Stimulated activated naive CD4-positive, alpha-beta T cell (primary cell): ENCODE measurements at places on chromosomes 12 and 14.

DNA sequence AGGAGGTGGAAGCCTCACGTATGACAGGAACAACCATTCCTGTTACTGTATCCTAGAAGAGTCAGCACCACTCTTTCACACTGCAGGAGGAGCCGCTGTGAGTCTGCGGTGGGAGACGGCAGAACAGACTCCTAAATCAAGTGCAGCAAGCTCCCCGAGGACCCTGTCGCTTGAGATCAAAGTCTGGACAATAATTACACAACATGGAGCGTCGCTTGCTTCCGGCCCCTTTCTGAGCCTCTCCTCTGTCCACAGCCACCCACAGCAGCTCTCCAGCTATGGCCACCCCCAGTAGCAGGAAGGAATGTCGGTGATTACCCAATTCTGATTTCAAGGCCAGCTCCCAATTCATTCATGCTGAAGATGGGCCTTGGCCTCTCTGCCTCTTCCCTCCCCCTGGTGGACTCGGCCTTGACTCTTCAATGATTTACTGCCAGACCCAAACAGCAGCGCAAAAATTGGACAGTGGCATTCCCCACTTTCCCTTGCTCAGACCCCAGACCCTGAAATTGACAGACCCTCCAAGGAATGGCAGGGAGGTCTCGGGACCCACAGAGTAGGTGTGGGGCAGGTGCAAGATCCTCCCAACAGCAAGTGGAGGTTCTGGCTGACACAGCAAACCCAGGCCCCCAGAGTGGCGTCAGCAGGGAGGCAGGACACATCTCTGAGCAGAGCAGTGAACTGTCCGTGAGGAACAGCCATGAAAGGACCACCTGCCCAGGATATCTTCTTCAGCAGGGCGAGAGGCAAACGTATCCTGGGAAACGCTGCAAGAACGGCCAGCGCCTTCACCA, 272.7 kb upstream of the DIO3 start:
- no peak for DNase-seq

GRCh38 chr14:64717870-64718269, 13.6 kb downstream of the PLEKHG3 start:
- DNase-seq = no peak

DNA sequence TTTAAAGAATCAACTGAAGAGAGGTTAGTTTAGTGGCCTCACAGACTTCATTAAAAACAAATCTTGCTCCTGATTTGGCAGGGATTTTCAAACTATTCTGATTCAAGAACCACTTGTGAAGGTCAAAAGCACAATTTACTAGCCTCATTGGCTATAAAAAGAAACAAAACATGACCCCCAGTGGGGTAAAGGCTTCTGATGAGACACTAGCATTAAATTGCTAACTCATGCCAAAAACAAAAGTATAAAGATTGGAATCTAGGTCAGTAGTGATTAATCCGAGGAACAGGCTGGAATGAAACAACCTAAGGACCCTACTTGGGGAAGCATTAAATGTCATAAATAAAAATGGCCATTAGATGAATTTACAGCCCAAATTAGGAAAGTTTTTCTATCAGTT, 312.3 kb downstream of the PAWR start:
- no peak for DNase-seq

- DNase-seq = no peak
Observed at GRCh38 chr14:55160989-55161388, 30.4 kb downstream of the DLGAP5 start.

DNA sequence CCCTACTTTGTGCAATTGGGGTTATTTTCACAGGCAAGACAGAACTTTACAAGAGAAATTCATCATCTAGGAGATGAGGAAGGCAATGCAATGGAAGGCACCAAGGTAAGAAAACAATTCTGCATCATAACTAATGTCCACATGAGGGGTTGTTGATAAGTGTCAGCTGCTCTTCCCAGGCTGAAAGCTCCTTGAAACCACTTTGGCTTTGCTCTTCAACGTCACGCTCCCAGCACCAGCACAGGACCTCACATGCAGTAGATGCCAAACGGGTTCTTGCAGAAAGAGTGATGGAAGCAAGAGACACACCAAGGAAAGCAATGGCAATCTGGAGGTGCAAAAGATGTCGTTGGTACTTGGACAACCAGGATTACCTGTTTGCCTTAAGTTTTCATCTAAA, 485.5 kb downstream of the BCL11B start:
- no peak for DNase-seq

GRCh38 chr14:104644656-104645378, 40.2 kb upstream of the TMEM179 start:
- no peak for DNase-seq

GRCh38 chr12:96034621-96035282, 635 bp downstream of the LTA4H start:
- DNase-seq = no peak

GRCh38 chr14:92698393-92698792, 50.0 kb downstream of the LGMN start:
- no peak for DNase-seq

- no peak for DNase-seq
Observed at GRCh38 chr12:806200-806791, 53.9 kb downstream of the WNK1 start.

DNA sequence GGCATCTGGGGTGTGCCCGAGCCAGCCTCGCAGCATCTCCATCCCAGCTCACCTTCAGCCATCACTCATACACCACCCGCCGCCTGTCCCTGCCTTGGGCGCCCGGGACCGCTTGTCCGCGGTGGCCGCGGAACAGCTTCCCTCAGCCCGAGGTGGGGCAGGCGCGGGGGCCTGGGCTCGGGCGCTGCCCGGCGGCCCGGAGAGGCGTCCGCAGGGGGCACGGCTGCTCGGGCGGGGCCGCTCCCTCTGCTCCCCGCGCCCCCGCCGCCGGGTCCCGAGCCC, 430 bp downstream of the SLC41A2 start:
- DNase-seq = no peak

DNA sequence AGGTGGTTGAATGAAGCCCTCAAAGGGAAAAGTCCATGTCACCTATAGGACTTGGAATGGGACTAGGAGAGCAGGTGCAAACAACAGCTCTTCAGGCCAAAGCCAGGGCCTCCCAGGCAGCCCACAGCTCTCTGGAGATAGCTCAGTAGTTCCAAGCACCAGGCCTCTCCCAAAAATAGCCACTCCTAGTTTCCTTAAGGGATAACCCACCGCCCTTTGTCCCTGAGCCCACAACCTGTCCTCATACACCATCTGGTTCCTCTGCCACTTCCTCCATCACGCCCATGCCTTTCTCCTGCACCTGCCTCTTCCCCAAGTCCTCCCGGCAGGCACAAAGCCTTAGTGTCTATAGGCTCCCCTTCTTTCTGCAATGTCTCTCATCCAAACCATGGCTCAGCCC, 2.1 kb downstream of the RAB15 start:
- DNase-seq = no peak

DNA sequence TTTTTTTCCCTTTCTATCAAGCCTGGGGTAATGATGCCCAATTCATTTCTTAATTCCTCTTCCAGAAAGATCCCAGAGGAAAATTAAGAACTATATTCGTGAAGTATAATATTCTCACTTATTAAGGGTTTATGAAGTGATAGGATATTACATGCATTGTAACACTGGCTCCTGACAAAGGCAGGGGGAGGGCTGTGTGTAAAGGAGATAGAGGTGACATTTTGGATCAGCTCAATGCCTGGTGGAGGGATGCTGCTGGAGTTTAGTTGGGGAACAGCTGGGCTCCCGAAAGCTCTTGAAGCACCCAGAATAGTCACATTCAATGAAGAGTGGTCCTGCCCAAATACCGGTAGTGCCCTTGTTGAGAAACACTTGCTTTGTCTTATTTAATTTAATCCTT, 774 bp downstream of the SERPINA11 start:
- no peak for DNase-seq

DNA sequence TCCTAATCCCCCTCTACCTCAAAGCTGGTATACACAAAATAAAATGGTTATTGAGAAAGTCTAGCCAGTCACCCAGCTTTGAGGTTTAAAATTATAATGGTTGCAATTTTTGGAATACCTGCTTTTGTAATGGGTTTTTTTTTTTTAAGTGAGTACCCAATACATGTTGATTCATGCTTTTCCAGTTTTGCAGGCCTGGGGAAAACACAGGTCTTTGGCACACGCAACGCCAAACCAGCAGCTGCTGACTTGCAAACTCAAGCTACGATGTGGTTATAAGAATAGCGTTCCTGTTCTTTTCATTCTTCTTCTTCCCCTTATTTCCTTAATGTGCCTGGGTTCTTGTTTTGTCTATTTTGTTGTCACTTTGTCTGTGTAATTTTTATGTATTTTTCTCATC, 233.0 kb downstream of the EGLN3 start:
- no peak for DNase-seq

DNA sequence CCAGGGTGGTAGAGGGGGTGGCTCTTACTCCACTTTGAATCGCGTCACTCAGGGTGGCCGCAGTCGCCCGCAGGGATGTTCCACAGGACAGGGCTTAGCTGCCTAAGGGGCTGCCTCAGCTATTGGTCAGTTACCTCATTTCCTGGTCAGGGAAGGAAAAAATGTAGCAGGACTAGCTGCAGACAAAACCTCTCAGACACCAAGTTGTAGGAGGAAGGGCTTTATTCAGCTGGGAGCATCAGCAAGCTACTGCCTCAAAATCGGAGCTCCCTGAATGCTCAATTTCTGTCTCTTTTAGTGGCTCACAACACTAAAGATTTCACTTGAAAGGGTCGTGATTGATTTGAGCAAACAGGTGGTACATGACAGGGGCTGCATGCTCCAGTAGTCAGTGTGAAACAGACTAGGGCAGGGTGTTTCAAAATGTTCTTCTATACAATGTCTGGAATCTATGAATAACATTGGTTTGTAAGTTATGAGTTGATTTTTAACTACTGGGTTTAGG, 6.4 kb upstream of the CLEC6A start:
- no peak for DNase-seq

GRCh38 chr12:122067966-122068365, 10.6 kb upstream of the MLXIP start:
- peak; percentile 25 for DNase-seq

- DNase-seq = no peak
Observed at GRCh38 chr12:59250766-59251165, 330.5 kb upstream of the LRIG3 start.

GRCh38 chr14:68399971-68400370, 392.9 kb downstream of the ZFP36L1 start:
- DNase-seq = no peak

- no peak for DNase-seq
Observed at GRCh38 chr14:38616959-38617358, 361.1 kb upstream of the CLEC14A start.

- DNase-seq = no peak
Observed at GRCh38 chr14:34643361-34643760, 13.4 kb upstream of the SNX6 start.

GRCh38 chr12:22130671-22131070, 84.7 kb downstream of the CMAS start:
- DNase-seq = no peak

- DNase-seq = no peak
Observed at GRCh38 chr12:7090222-7090998, 1.8 kb downstream of the C1R start.

- no peak for DNase-seq
Observed at GRCh38 chr12:95099270-95099790, 25.9 kb upstream of the NR2C1 start.

DNA sequence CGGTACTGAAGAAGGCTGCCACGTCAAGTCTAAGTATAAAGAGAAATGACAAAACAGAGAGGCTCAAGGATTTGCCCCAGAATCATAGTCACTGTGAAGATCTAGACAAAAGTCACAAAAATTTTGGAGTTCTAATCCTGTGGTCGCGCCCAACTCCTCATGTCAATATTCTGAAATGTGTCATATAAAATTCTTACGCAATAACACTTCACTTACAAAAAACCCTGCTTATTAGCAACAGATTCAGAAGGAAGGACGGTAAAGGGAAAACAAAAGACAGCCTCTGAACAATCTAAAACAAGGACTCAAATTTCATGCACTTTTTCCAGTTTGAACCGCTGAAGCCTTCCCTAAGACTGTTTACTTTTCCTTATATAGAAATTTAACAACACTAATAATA, 94.7 kb downstream of the TSPAN8 start:
- DNase-seq = no peak

DNA sequence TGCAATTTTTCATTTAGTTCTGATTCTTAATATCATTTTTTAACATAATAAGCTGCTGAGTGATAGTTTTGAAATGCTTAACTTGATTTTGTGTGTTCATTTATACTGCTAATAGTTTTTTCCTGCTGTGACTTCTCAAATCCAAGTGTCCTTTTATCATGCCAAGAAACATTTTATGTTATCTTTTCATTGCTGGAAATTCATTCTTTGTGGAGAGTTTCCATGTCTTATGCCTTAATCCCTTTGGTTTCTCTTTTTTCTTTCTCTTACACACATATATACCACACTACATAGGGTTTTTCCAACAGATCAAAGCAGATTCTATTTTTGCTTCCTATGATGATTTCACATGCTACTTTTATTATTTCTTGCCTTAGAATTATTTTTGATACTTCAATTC, 981.1 kb downstream of the SLC6A15 start:
- no peak for DNase-seq

DNA sequence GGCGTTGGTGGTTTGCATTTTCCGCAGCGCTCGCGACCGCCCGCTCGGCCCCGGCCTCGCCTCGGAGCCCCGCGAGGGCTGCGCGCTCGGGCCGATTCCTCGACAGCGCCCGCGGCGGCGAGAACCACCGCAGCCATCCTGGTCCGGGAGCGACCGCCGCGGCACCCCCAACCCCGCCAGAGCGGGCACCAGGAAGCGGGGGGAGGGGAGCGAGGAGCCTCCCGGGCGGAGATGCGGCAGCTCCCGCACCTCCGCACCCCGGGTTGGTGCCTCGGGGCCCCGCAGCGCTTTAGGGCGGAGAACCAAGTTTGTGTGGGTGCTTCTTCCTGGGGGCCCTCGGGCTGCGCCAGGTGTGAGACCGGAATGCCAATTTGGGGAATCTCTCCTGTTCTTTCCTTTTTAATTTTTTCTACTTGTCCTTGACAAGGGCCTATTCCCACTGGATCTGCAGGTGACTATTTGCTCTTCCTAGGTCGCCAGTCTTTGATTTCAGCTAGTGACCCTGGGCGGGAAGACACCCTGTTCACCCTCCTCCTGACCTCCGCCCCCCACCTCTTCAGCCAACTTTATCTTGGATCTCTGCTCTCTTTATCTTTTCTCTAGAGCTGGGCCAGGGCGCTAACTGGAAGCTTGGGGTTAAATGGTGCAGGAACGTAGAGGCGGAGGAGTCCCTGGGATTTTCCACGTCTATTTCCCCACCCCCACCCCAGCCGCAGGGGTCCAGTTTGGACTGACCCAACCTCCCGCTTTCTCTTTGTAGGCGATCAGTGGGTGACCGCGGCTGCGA, at the start of gene SOCS2:
Gene SOCS2, plus strand, starts transcription at position 751 of the 787 bp plus-strand sequence. CDS start 223 bp downstream, outside the sequence.
- peak; percentile 42 for DNase-seq

DNA sequence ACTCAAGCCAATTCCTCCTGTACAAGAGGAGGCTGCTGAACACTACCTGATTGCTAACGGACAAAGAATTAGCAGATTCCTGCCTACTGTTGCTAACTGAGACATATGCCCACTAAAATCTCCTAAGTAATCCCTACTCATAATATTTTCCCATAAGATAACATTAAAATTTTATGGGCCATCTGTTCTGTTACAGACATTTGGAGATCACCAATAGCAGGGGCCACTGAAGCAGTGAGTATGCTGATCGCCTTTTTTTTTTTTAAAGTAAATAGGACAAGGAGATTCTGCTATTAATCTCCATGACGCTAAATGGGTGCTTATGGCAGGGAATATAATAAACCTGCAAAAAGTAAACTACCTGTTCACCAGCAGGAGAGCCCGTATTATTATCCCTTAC, 292.9 kb downstream of the MED13L start:
- DNase-seq = no peak

- no peak for DNase-seq
Observed at GRCh38 chr12:96054244-96054610, 18.8 kb upstream of the LTA4H start.
